IPS-NIHi11 (cell line): ENCODE measurements at places on chromosomes 3 and 15.

DNA sequence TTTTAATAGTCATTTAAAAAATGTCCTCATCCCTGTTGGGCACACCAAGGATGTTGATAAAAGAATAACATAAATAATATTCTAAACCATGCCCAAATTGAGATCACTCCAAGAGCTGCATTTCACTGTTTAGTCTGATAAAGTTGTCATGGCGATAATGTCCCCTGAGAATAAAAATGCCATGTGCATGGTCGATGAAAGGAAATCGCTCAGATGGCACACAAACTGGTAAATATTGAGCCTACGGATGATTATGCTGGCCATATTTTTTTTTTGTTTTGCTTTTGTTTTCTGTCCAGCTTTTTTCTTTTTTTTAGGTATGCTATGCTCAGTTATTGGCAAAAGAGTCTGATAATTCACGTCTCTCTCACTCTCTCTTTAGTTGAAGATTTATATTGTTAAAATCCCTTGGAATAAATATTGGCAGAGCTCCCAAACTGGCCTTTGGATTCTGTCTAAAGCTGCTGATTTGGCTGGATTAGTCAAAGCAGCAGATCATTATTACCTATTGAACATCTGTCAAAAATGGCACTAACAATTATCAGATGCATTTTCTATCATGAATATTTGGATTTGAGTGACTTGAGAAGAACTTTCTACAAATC is 643.8 kb downstream of the SQOR start:
- DNase-seq: no peak

- DNase-seq: no peak
Measured at GRCh38 chr3:20057612-20058180, 17.4 kb downstream of the KAT2B start.

DNA sequence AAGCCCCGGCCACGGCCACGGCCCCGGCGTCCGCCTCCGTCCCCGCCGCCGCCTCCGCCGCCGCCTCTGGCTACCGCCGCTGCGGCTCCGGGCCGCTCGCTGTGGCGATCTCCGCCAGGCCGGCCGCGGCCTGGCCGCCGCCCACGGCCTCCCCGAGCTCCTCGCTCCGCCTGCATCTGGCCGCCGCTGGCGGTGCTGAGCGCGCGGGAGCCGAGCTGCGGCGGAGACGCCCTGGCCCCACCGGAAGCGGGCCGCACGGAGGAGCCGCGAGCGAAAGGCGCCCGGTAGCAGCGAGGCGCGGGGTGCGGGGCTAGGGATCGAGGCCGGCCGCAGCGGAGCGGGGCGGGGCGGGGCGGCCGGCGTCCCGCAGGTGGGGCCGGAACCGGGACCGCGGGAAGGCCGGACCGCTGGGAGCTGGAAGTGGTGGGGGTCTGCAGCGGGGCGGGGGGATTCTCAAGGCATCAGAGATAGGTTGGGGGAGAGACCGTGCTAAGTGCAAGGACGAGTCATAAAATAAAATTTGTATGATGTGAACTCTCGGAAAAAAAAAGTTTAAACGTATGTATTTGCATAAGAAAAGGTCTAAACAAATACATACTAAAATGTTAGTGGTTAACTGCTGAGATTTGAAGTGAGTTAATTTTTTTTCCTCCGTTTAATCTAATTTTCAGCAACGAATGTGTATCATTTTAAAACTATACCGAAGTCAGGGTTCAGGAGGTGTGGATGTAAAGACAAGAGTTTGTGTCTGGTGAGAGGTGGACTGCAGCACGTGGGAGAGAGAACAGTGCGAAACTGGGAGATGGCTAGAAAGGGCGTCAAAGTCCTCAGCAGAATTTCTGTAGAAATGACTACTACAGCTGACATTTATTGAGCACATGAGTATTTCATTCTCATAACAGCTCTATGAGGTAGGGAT is at the start of gene AVEN:
Gene AVEN (minus strand): TSS at position 334 of the 919 bp plus-strand sequence. CDS start 158 bp downstream, at position 176.
- DNase-seq: peak; percentile 70

DNA sequence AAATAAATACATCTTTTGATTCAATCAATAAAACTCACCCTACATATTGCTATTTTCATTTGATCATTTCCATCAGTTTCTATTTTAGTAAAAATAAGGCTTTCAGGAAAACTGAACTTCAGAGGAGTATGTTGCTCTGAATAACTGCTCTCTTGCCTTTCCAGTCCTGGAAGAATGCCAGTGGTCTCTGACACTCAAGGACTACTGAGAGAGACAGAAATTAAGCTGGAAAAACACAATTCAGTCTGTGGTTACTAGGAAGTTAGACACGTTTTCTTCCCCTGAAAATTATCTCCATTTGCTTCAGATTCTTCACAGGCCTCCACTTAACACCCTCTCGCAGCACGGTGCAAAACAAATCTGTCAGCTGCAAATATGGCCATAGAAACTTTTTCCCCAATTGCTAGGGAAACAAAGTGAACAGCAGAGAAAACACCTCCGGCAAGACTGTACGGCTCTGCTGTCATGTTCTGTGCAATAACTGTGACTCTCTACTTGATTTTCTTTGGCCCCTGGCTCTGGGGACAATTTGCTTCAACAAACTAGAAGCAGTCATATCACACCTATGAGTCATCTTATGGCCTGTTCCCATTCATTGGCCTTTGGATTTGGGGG is 353.0 kb downstream of the MAGI1 start:
- no peak for DNase-seq

DNA sequence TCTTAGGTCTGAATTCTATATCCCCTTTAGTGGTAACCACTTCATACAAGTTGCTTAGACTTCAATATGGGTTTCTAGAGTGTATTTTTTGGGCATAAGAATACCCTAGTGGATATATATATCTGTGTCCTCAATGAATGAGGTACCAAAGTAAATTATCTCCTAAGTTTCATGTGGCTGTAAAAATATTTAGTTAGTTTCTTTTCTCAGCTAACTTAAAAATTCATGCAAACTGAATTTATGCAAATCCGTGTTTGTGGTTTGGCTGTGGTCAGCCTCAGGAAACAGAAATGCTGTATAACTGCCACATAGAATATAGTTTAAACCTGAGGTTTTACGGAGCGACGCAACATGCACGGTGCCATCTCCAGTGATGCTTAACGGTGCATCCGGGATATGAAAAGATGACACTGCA is 80.3 kb downstream of the PEX5L start:
- DNase-seq: no peak

- no peak for DNase-seq
Measured at GRCh38 chr3:99866261-99866761, 48.6 kb downstream of the CMSS1 start.

- no peak for DNase-seq
Measured at GRCh38 chr3:104584682-104585081, 782.0 kb upstream of the ALCAM start.

- DNase-seq: no peak
Measured at GRCh38 chr3:121970047-121970446, 52.0 kb downstream of the ILDR1 start.

GRCh38 chr3:167467848-167468611 is 5.8 kb downstream of the SERPINI2 start:
- DNase-seq: no peak

DNA sequence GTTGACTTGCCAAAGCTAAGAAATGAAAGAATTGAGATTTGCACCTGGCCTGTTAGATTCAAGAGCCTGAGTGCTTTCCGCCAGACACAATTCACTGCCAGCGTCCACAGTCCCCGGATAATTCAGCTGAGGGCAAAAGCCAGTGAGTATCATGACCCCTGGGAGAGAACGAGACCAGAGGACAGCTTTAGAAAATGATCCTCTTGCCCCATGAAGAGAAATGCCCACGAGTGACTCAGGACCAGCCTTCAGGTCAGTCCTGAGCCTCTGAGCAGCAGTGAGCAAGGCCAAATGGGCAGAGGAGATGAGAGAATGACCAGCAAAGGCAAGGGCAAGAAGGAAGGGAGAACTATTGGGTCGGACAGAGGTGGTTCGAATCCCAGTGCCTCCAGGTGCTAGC is 273.5 kb downstream of the FAM43A start:
- no peak for DNase-seq

DNA sequence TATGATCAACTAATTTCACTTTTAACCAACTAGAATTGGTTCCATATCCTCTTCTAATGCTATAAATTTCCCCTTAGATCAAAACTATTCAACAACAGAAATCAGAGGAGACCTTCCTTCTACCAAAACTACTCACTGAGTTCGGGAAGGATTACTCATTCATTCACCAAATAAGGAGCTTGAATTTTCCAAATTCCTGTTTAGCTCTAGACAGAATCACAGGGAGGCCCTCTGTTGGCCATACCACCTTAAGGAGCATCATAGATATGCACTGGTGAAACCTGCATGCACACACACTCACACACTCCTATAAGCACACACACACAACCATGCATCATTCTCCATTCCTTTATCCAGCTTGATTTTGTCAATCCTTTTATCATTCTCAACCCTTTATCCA is 49.0 kb downstream of the SUCLG2 start:
- peak; percentile 9 for DNase-seq

DNA sequence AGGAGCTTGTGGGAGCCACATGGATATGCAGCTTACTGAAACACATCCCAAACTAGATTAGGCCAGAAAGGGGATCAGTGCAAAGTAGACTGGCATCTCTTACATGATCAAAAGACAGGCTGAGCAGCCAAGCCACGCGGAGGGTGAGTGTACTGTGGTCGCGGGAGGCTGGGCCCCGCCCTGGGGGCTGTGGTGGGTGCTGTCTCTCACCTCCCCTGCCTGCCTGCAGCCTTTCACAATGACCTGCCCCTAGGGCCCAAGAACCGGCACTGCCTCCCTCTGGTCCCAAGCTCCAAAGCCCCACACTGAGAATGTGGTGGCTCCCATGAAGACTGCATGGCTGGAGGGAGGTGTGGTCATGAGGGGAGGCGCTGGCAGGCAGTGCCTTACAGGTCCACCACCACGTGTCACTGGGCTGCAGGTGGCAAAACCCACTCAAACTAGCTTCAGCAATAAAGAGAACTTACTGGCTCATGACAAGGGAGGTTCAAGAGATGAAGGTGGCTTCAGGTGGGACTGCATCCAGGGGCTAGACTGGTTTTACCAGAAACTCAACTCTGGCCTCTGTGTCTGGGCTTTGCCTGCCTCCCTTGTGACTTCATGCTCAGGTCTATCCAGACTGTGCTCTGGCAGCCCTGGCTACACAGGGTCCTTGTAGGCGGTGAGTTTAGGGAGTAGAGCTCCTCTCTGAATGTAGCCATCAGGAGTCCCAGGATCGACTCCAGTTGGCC is 27.4 kb upstream of the PLXND1 start:
- DNase-seq: no peak

GRCh38 chr3:120903221-120903620 is 4.8 kb upstream of the STXBP5L start:
- DNase-seq: no peak

GRCh38 chr3:52848617-52849016 is 13.8 kb upstream of the MUSTN1 start:
- DNase-seq: no peak

GRCh38 chr3:63624941-63625560 is 27.4 kb upstream of the SNTN start:
- DNase-seq: no peak

- no peak for DNase-seq
Measured at GRCh38 chr15:67607959-67608637, 65.6 kb downstream of the MAP2K5 start.

DNA sequence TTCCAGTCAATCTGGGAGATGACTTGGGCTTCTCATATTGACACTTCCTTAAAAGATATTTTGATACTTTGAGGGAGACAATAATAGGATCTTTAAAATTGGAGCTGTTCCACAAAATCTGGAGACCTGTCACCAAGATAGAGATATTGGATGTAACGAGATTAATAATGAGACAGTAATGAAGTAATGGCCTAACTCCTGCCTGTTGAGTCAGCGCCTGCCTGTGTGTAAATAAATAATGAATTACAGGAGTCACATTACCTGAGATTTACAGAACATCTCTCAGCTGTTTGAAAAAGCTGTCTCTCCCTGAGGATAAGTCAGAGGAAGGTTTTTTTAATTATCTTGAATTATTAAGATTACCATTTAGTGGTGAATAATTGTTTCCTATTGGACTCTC is 43.8 kb upstream of the MITF start:
- DNase-seq: no peak

DNA sequence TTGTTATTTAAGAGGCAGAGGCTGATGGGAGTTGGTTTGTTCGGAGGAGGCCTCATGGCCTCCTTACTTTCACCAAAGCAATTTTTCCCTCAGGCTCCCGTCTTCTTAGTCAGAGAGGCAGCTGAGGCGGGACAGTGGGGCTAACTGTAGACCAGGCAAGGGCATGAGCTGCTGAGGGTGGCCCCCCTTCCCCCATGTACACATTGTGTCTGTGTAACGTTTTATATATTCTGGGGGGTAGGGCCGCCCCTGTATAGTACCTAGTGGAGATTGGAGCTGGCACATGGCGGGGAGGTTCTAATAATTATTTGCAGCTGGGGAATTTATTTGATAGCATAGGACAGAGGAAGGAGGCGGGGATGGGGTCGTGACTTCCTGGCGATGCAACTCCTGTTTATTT is 35.1 kb downstream of the NGRN start:
- DNase-seq: no peak

GRCh38 chr15:55226127-55226526 is 29.4 kb upstream of the RSL24D1 start:
- DNase-seq: no peak

DNA sequence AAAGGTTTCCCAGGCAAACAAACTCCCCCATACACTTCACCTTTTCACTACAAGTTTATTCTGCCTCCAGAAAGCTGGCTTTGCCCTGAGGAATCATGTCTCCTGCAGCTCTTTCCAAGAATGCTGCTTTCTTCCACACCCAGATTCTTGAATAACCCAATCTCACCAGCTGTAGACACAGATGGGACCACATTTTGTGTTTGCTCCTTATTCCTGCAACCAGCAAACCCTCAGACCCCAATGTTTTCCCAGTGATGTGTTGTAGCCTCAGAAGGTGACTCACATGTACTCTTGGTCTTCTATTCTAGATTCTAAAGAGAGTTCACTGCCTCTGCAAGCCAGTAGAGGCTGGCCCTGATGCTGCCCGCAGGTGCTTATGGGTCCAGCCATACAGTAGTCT is 23.6 kb upstream of the TRIM59 start:
- DNase-seq: no peak

DNA sequence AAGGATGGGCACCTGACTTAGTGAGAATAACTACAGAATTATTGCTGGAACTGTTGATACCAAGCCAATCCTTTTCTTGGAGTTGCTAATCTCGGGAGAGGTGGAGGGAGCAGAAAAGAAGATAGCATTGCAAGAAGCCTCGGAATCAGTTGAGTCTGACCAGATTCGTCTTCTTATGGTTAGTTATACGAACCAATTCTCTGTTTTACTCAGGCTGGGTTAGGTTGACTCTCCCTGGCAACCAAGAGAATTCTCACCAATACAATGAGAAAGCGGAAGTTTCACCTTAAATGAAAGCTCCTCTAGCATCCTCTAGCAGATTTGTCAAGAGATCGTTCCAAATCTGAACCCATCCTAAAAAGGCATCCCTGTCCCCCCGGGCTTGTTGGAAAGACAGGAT is 43.5 kb upstream of the UBE2E1 start:
- DNase-seq: no peak

DNA sequence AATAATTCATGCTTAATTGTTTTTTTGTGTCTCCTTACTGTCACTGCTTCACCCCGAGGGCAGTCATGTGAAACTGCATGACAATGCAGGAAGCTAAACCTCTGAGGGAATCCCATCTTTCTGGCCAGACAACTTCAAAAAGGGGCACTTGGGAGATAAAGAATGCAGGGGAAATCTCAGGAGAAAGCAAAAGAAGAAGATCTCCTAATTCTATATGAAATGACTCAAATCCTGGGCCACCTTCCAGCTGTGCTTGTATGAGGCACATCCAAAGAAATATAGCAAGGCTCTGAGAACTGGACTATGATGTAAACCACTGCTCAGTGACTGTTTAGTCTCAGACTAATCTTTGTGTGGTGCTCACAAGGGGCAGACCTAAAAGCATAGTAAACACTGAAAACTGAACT is 22.6 kb upstream of the UMPS start:
- DNase-seq: no peak

- DNase-seq: no peak
Measured at GRCh38 chr15:31111091-31111647, 9.6 kb upstream of the TRPM1 start.
